ENCODE measurements at places on chromosomes 4 and X. TPM values are rescaled to one million over a fixed set of nuclear protein-coding genes. Genes with fewer than 3 reads are reported as not detected.

The RBM46 gene
- total RNA-seq, result 0.12 TPM

The GAB3 gene
- 0.12 TPM for total RNA-seq

The RTL5 gene
- total RNA-seq, result 2.9 TPM

The CT45A3 gene
- total RNA-seq, result not detected

The NEUROG2 gene
- total RNA-seq, result not detected

The TMEM154 gene
- 5.2 TPM for total RNA-seq

The CXorf65 gene
- not detected for total RNA-seq

The ADGRA3 gene
- 12.8 TPM for total RNA-seq

The CSAG3 gene
- not detected for total RNA-seq

The HS3ST1 gene
- total RNA-seq, result 0.16 TPM

The TMPRSS11A gene
- not detected for total RNA-seq

The ABLIM2 gene
- 0.12 TPM for total RNA-seq

The NUDT10 gene
- 3.3 TPM for total RNA-seq

The S100P gene
- not detected for total RNA-seq

The SORBS2 gene
- total RNA-seq, result 4.5 TPM

The VAMP7 gene
- 42.5 TPM for total RNA-seq

The FGFBP2 gene
- total RNA-seq, result 0.49 TPM

The PAGE5 gene
- total RNA-seq, result not detected

The ENPEP gene
- 1.1 TPM for total RNA-seq

The SLC6A14 gene
- total RNA-seq, result not detected

The FAM236B gene
- total RNA-seq, result not detected

The SLC9B2 gene
- 20.4 TPM for total RNA-seq

The NWD2 gene
- total RNA-seq, result not detected

The SMIM10 gene
- total RNA-seq, result 3.6 TPM

The CABS1 gene
- not detected for total RNA-seq

The BTK gene
- total RNA-seq, result not detected

The TMSB15C gene
- 1.9 TPM for total RNA-seq

The ZNF732 gene
- total RNA-seq, result 1.7 TPM

The NDUFB11 gene
- 36.3 TPM for total RNA-seq

The CTAG1A gene
- total RNA-seq, result not detected

The CFAP47 gene
- not detected for total RNA-seq

The LGI2 gene
- not detected for total RNA-seq

The CENPVL3 gene
- total RNA-seq, result not detected

The CD40LG gene
- total RNA-seq, result not detected

The EXOC1L gene
- total RNA-seq, result not detected

The SPANXD gene
- not detected for total RNA-seq

The OTC gene
- not detected for total RNA-seq

The UGT8 gene
- total RNA-seq, result 0.49 TPM

The SAGE1 gene
- not detected for total RNA-seq

The F9 gene
- not detected for total RNA-seq

The SASH3 gene
- total RNA-seq, result not detected

The CT47B1 gene
- not detected for total RNA-seq

The DOK7 gene
- not detected for total RNA-seq

The PCSK1N gene
- total RNA-seq, result 0.49 TPM

The GPC3 gene
- not detected for total RNA-seq

The FAT4 gene
- 117 TPM for total RNA-seq

The NPNT gene
- 1.8 TPM for total RNA-seq

The ZNF630 gene
- 2.1 TPM for total RNA-seq

The ZAR1 gene
- total RNA-seq, result not detected

The CXorf51B gene
- not detected for total RNA-seq

The MAGEC3 gene
- total RNA-seq, result not detected

The FAM47E gene
- 0.97 TPM for total RNA-seq

The GNRHR gene
- not detected for total RNA-seq

The FHIP1A gene
- 0.85 TPM for total RNA-seq

The SGMS2 gene
- 240 TPM for total RNA-seq

The GC gene
- total RNA-seq, result not detected

The HMGB3 gene
- total RNA-seq, result 7.5 TPM

The GSX2 gene
- not detected for total RNA-seq
